ENCODE measurements at places on chromosomes 16 and 17.

DNA sequence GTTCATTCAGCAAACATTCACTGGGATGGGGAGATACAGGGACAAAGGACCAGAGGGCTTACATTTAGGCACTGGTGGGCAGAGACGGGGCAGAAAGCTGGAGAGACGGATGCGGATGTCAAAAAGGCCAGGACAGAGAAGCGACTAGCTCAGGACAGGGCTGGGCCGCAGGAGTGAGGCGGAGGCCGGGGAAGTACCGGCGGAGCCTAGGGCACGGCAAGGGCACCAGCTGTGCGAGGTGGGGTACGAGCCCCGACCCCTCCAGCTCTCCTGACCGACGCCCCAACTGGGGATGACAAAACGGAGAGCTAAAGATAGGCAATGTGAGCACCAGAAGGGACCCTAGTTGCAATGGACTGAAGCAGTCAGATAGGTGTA, 3.9 kb upstream of the SGCA start:
- DNase-seq = no peak

DNA sequence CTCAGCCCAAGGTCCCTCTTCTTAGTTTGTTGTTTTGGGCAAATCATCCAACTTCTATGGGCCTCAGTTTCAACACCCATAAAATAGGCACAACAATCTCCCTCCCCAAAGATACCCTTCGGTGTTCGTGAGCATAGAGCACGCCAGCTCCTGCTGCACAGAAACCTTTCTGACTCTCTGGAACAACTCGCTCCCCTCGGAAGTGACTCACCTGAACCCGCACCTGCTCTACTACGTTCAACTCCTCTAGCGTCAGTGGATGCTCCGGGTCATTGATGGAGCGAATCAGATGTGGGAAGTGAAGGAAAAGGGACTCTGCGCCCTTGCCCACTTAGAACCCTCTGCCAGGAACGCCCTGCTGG, 445 bp downstream of the CIAO2B start:
- no peak for DNase-seq

- no peak for DNase-seq
Observed at GRCh38 chr17:33517746-33518145, 224.7 kb upstream of the ASIC2 start.

DNA sequence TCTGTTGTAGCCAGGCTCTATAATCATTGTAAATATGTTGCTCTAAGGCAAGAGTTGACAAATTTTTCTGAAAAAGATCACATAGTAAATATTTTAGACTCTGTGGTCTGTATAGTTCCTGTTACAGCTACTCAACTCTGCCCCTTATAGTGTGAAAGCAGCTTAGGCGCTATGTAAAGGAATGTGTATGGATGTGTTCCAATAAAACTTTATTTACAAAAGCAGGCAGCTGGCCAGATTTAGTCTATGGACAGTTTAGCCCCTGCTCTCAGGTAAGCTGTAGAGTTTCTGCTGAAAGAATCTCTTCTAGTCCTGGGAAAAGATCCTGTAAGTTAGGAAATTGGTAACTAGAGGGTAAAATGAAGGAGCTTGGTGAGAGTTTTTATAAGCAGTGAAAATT, 133.1 kb downstream of the SALL1 start:
- no peak for DNase-seq

Measured in eye (tissue), 1 donor.